ENCODE measurements at places on chromosomes 2 and 18.
A peak's percentile ranks its signal among the peaks of the same experiment; 100 is the strongest.

DNA sequence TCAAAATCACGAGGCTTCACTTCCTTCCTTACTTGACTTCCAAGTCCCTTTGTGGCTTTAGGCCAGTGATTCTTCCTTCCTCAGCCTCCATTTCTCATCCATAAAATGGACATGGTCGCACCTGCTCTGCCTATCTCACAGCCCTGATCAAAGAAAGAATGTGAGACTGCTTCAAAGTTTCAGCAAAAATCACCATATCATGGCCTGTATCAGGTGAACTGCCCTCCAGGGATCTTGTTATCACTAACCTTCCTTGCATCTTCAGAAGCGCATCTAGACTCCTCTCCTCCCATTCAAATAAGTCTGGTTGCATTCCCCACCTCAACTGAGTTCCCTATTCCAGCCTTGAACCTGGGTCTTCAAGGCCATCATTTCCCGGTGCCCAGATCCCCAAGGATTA, 96.5 kb downstream of the TTC32 start:
- DNase-seq, result no peak

DNA sequence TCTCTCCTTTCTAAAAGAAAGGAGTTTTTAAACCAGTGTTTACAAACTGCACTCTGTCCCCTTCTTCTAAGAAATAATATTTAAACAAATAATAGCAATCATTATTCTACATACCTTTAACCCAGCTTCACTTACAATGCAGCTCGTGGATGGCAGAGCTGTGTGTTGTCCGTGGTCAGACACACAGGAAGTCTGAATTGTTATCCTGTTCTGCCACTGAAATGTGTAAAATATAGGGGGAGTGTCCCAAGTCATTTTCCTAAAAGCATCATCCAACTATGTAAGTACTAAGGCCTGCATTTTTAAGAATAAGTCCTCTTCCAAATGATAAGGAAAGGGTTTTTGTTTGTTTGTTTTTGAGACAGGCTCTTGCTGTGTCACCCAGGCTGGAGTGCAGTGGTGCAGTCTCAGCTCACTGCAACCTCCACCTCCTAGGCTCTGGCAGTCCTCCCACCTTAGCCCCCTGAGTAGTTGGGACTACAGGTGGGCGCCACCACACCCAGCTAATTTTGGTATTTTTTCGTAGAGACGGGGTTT, 2.7 kb upstream of the PPP4R1 start:
- peak; percentile 58 for DNase-seq

GRCh38 chr2:8132879-8133278, 549.0 kb upstream of the ID2 start:
- DNase-seq, result no peak

DNA sequence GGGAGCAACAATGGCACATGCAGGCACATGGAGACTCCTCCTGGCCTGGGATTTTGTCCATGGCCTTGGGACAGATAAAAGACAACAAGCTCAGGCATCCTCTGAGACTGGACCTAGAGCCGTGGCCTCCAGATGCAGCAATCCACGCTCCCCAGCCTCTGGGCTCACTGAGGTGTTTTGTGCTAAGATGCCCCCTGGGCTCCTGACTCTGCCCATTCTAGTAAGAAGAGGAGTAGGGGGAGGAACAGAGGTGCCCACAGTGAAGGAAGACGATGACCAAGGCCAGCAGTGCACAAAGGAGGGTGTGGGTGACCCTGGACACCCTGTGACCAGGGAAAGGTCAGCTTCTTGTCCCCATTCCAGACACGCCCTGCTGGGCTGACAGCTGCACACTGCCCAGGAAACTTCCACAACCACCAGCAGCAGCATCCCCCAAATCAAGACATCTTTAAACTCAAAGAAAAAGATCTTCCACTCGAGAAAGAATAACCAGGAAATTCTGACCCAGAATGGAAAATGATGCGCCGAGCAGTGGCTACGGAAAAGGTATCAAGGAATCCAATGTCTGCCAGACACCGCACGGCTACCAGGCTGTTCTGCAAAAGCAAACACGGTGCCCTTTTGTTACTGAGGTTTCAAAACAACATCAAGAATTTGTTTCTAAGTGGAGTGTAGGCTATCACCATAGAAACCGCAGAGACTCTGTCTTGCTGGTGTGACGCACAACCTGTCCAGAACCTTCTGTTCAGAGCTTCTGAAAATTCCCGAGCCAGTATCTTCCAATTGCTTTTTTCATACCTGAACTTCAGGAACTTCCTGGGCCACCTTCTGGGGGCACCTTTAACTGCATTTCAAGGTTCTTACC, 65.5 kb downstream of the ZNF516 start:
- DNase-seq, result no peak

DNA sequence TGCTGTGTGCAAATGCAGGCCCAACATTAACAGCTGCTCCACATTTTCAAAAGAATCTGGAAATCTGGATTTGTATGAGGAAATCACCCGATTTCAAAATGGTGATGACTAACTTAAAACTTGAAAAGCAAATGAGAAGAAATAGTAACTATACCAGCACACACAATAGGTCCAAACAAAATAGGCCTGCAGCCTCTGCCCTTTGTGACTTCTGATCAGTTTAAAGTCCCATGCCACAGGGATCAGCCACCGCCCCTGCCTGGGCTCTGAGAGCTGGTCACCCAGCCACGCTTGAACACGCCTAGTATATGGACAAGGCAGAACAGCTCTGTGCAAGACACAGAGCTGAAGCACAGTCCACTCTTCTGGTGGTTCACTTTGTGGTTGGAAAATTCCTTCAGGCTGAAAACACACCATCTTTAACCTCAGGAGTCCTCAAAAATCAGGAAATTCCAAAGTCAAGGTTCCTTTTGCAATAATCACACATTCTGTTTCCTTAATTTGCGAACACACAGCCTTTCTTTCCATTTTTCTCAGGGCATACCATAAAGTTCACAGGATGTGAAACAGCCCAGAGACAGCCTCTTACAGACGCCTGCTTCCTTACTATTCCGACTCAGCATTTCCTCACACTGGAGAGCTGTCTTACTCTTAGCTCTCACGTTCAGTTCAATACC, 150.1 kb upstream of the RIOK3 start:
- peak; percentile 97 for DNase-seq

GRCh38 chr2:8122520-8122919, 559.3 kb upstream of the ID2 start:
- no peak for DNase-seq

DNA sequence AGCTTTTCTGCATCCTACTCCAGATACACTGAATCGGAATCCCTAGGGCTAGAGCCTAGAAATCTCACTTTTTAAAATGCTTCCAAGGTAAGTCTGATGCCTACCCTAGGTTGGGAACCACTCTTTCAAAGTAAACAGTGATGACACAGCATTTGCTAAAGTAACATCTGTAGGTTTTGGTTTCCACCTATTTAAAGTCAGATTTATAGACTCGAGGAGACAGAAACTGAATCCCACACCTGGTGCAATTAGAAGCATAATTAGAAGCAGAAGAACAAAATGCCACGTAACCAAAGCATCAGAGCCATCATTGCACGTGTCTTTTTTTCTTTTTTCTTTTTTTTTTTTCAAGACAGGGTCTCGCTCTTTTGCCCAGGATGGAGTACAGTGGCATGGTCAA, 40.9 kb downstream of the PDK1 start:
- DNase-seq, result no peak

Data from EH (cell line).